CD4-positive, alpha-beta T cell treated with Interleukin-10 for 1 hour (primary cell): ENCODE measurements at places on chromosomes 3 and 15.

GRCh38 chr3:40658305-40658704, 133.5 kb downstream of the ZNF621 start:
- no peak for DNase-seq

DNA sequence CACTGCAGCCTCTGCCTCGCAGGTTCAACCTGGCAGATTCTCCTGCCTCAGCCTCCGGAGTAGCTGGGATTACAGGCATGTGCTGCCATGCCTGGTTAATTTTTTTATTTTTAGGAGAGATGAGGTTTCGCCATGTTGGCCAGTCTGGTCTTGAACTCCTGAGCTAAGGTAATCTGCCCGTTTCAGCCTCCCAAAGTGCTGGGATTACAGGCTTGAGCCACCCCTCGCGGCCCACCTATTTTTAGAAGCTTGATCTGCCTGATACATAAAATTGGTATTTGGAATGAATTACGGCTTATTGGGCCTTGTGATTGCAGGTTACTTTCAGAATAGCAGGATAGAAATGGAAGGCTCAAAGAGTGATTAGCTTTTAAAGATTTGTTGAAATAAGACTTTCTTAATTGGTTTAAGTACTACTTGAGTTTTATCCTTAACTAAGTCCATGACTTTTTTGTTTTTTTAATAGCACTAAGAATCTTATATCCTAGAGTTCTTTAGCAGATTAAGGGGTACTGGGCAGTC, 25.0 kb downstream of the GMPS start:
- DNase-seq: no peak

DNA sequence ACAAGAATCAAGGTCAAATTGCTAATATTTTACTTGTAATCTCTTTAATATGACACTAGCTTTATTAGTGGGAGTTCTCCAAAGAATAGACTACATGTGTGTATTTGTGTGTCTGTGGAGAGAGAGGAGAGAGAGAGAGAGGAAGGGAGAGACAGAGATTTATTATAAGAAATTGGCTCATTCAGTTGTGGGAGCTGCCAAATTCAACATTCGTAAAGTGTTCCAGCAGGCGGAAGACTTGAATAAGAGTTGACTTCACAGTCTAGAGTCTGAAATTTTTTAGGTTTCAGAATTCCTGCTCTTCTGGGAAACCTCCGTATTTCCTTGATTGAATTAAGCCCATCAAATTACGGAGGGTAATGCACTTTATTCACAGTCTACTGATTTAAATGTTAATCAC, 4.7 kb upstream of the CLDN1 start:
- no peak for DNase-seq

- no peak for DNase-seq
These were observed 88.2 kb downstream of the GMPS start for GRCh38 chr3:155958676-155959075.

GRCh38 chr3:154794391-154794790, 285.7 kb upstream of the MME start:
- no peak for DNase-seq

DNA sequence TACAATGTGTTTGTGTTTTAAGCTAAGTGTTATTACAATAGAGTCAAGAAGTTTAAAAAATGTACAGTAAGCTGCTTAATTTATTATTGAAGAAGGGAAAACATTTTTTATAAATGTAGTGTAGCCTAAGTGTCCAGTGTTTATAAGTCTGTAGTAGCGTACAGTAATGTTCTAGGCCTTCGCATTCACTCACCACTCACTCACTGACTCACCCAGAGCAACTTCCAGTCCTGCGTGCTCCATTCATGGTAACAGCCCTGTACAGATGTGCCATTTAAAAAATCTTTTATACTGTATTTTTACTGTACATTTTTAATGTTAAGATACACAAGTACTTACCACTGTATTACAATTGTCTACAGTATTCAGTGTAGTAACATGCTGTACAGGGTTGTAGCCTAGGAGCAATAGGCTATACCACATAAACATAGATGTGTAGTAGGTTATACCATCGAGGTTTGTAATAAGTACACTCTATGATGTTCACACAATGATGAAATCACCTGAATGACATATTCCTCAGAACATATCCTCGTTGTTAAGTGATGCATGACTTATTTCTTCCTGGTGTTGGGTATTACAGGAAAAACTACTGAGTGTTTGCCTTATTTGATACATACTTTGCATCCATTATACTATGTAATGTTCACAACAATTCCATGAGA, 156.6 kb upstream of the NUDT16 start:
- no peak for DNase-seq

DNA sequence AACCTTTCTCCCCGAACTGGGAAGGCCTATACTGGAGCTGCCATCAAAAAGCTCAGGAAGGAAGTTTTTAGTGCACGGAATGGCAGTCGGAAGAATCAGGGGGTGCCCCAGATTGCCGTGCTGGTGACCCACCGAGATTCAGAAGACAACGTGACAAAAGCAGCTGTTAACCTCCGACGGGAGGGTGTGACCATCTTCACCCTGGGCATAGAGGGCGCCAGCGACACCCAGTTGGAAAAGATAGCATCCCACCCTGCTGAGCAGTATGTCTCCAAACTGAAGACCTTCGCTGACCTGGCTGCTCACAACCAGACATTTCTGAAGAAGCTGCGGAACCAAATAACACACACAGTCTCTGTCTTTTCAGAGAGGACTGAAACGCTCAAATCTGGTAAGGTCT, 48.2 kb downstream of the COL6A6 start:
- no peak for DNase-seq

DNA sequence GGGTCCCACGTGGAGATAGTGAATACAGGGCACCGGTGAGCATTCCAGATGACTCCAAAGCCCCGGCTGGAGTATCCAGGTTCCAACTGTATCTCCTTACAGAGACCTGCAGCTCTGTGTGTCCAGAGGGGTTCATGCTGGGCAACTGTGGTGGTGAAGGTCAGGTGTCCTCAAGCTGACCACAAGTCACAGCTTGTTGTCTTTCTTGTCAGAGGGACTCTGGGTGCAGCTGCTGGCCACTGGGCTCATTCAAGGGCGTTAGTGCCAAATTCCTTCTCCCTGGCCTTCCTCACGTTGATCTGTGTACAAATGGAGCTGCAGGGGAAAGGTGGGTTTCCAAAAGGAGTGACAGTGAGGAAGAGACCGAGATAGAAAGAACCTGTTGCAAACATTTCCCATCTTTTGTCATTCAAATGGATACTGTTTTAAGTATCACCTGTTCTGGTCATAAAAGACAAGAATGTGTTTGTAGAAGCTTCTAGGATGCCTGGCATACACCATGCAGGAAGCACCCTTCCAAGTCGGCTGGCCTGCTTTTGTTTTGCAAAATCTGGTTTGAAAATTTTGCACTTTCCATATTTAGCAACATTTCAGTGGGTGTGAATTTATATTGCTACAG, 52.5 kb downstream of the CEMIP start:
- DNase-seq: no peak

DNA sequence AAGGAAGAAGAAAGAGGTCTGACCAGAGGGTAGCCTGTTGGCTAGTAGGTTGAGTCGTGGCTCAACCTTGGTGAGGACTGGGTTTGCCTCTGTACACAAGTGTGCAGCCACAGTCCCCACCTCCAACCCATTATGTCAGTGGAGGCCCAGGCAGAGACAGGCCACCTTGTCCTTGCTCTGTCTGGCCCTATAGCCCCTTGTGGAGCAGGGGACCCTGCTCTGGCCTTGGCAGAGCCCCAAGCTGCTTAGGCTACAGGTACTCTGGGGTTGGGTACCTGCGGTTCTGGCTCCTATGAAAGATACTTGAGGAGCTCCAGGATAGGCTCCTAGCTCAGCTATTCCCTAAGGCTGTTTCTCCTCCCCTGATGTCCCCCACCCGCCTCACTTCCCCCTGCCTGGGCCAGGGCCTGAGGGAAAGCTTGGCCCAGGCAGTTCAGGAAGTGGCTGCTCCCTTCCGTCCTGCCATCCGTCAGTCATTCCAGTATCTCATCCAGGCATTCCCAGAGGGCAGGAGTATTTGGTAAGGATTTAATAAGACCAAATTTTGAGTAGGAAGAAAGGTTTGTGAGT, 44.0 kb downstream of the FGD5 start:
- DNase-seq: no peak

GRCh38 chr3:16490062-16490619, 23.4 kb downstream of the RFTN1 start:
- DNase-seq: no peak

DNA sequence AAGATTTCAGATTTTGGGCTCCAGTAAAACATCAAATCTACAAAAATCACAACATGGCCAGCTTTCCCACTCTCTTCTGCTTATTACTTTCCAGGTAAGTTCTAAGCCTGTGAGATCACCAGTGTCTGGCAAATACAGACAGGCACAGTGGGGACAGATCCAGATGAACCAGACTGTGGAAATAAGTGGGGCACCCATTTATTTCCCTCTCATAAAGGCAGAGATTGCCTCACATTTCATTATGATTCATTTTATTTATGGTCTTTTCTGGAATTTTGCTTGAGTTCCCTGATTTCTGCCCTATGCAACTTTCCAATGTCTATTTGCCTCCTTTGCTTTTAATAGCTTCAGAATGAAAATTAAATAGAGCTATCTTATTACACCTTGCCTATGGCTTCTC, 66.8 kb downstream of the GREM1 start:
- DNase-seq: no peak

DNA sequence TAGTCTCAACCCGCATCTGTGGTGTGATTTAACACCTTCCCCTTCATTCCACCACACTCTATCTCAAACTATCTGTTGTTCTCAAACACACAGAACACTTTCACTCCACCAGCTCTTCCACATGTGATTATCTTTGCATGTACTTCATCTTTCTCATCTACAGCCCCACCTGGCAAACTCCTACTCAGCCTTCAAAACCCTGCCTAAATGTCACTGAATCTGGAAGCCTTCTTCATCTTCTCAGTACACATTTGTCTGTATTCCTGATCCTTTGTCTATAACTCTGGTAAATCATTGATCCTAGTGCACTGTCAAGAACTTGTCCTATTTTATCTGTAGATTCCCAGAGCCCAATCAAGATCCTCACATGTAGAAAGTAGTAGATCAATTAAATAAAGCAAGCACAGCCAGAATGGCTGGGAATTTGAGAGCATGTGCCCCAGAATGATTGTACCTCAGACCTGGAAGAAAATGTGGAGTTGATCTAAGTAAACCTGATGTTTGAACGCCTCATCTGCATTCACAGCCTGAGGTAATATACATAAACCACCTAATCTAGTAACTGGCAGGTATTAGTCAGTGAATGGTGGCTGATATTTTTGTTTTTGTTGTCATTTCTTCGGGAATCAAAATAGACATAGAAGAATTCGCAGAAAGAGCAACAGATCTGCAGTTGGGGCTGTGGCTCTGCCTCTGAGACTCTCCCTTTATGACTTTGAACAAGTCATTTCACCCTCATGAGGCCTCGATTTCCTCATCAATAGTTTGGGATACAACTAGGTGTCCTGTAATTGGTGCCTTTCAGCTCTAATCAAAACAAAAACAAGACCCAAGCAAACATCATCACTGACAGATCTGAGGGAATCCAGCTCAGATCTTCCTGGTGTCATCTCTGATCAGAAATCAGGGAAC, 28.0 kb upstream of the MAGEF1 start:
- DNase-seq: no peak

GRCh38 chr15:88303395-88303794, 46.9 kb upstream of the NTRK3 start:
- no peak for DNase-seq

GRCh38 chr15:101479851-101480612, 9.5 kb downstream of the PCSK6 start:
- DNase-seq: no peak

- DNase-seq: peak; percentile 68
These were observed 731 bp downstream of the FYTTD1 start for GRCh38 chr3:197750396-197750831.

DNA sequence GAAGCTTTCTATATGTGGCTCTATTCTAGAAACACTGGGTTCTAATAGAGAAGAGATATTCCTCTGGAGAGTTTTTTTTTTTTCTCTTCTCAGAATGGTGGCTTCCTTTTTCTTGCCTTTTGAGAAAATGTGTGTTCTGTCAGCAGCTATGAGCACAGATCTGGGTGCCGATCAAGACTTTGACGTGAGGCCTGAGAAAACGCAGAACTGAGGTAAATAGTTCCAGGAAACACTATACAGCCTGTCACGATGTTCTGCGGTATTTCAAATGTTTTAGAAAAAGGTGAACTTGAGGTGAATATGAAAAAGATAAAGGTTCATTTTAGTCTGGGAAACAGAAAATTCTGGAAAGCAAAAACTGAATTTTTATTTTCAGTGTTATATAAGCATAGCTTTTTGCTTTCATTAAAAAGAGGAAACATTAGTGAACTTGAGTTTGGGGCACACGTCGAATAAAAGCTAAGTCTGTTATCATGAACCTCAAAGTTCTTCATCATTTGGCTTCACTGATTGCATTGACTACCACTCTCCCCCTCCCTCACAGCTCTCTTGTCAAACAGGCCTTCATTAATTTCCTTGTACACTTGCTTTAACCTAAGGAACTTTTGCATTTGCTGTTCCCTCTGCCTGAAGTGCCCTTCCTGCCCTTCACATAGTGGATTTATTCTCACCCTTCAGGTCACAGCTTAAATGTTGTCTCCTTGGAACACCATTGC, 265.1 kb downstream of the NFKBIZ start:
- DNase-seq: peak; percentile 63

GRCh38 chr15:63532307-63532744, 27.9 kb downstream of the USP3 start:
- DNase-seq: no peak

DNA sequence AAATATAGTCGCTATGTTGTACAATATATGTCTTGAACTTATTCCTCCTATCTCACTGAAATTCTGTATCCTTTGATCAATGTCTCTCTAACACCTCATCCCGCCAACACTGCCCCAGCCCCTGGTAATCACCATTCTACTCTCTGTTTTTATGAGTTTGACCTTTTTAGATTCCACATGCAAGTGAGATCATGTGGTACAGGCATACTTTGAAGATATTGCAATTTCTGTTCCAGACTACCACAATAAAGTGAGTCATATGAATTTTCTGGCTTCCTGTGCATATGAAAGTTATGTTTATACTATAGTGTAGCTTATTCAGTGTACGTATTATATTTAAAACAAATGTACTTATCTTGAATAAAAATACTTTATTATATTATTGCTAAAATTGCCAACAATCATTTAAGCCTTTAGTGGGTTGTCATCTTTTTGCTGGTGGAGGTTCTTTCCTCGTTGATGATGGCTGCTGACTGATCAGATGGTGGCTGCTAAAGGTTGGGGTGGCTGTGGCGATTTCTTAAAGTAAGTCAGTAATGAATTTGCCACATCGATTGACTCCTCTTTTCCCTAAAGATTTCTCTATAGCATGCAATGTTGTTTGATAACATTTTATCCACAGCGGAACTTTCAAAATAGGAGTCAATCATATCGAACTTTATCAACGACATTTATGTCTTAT, 257.2 kb downstream of the NFKBIZ start:
- DNase-seq: peak; percentile 18

GRCh38 chr3:84943379-84943778, 15.4 kb upstream of the CADM2 start:
- DNase-seq: no peak

DNA sequence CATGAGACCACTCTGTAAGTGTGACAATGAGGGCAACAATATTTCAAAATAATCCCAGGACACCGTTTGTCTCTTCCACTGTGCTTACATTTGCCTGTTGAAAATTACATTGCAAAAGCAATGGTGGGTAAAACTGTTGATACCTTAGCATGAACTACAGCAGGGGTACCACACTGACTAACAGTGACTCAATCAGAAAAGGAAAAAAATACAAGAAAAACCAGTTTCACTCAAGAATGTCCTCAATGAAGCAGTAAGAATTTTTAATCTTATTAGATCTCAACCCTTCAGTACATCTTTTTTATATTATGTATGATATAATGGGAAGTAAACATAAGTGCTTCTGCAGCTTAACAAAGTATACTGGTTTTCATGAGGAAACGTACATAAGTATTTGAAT, 1.6 kb upstream of the CCDC54 start:
- DNase-seq: no peak

- DNase-seq: no peak
These were observed 23.2 kb downstream of the ALDH1L1 start for GRCh38 chr3:126157083-126157768.
